GM23248 (cell line): ENCODE measurements at places on chromosomes 3 and 15.
A peak's percentile ranks its signal among the peaks of the same experiment; 100 is the strongest.

DNA sequence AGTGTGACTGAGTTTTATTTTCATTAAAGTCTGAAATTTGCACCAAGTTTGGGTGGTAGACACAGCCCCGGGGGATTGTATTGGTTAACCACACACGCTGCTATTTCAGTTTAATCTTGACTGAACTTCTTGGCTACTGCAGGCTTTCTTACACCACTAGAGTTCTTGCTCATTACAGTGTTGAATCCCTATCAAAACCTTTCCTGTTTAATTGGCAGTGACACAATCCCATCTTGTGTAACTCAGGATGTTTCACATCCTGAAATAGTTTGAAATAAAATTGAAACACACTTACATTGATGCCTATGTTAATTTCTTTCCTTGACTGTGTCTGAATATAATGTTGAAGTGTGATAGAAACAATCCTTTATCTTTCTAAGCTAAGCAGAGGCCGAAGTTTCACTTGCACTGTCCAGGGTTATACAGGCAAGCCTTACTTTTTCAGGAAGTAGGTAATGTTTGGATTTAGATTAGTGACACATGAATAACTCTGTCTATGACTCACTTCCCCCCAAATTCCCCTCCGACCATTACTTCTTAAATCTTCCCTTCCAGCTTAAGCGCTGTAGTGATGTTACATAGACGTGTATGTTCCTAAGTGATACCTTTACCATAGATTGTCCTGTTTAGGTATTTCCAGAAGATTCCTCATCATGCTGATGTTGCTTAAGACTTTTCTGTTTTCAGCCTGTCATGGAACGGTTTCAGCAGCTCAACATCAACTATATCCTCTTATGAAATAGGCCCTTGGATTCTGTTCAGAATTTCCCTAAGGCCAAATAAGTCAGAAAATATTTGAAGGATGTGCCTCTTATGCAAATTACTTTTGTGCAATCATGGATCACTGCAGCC lies 16.8 kb downstream of the ATG7 start:
- peak; percentile 92 for DNase-seq

DNA sequence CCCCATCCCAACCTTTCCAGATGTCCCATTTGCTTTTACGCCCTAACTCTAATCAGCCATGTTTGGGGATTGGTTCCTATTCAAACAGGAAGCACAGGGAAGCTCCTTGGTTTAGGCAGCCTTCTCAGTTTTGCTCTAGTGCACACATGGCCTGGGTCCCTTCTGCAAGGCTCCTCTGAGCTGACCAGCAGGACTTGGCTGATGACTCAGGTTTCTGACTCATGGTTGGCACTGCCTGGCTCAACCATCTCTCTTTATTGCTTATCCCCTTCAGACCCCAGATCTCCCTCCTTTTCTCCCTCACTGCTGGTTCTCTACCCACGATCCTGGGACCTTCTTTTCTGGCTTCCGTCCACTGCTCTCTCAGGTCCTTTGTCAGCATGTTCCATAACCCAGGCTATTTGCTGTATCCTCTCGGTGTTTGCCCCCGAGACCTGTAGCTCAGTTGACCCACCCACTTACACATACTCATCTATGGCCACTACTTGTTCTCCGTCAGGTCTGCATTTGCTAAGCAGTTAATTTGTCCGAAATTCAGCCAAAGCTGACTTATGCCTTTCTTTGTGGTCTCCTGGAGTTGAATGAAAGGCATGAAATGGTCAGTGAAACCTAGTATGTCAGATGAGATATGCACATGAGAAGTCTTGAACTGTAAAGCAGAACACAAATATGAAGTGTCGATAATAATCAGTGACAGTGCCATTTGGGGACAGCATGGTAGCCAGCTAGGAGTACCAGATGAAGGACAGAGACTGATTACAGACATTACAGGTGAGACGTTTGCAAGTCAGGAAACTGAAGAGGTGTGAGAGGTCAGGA lies 323.5 kb upstream of the ROPN1 start:
- DNase-seq = peak; percentile 73

GRCh38 chr3:13780432-13781176 lies 99.3 kb downstream of the WNT7A start:
- DNase-seq = no peak

- DNase-seq = no peak
Observed at GRCh38 chr3:127103080-127103479, 89.9 kb upstream of the PRR23E start.

DNA sequence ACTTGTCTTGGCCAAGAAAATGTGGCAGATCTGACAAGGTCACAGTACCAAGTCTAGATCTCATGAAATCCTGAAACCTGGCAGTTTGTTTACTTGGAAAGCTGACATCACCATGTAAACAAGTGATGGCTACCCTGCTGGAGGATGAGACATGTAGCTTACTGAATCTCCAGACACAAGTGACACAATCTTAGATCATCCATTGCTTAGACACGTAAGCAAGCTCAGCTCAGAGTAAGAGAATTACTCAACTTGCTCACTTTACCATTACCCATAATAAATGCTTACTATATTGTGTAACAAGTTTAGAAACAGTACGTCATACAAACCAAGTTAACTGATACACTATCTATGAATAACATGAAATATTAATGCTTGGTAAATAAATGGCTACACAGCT lies 263.8 kb downstream of the TBC1D5 start:
- DNase-seq = peak; percentile 82
